ENCODE measurements at places on chromosomes 4 and X. TPM values are rescaled to one million over a fixed set of nuclear protein-coding genes. Genes with fewer than 3 reads are reported as not detected.

Gene UGT2B17
- not detected for total RNA-seq

Gene INTS12
- total RNA-seq, result 9.1 TPM

Gene HS6ST2
- 9.3 TPM for total RNA-seq

GRCh38 chr4:24164054-24164693, 274.3 kb upstream of the PPARGC1A start:
- DNase-seq, result no peak

- no peak for DNase-seq
These were observed 17.7 kb upstream of the SLC7A11 start for GRCh38 chr4:138259824-138260223.

- DNase-seq, result no peak
These were observed 772 bp upstream of the PABPC4L start for GRCh38 chr4:134202166-134202956.

DNA sequence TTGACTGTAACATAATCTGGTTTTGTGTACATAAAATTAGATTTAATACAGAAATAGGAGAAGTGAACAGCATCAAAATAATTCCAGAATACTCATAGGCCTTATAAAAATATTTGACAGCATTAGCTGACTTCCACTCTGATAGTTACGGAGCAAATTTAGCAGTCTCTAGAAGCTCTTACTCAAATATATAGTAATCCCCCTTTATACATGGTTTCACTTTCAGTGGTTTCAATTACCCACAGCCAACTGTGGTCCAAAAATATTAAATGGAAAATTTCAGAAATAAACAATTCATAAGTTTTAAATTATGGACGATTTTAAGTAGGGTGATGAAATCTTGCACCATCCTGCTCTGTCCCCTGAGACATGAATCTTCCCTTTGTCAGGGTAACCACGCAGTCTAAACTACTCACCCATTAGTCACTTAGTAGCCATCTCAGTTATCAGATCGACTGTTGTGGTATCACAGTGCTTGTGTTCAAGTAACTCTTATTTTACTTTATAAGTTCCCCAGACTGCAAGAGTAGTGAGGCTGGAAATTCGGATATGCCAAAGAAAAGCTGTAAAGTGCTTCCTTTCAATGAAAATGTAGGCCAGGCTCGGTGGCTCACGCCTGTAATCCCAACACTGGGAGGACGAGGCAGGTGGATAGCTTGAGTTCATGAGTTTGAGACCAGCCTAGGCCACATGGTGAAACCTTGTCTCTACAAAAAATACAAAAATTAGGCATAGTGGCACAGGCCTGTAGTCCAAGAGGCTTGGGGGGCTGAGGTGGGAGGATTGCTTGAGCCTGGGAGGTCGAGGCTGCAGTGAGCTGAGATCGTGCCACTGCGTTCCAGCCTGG, 17.2 kb upstream of the RTL9 start:
- DNase-seq, result no peak

GRCh38 chrX:67599532-67599931, 55.7 kb downstream of the AR start:
- no peak for DNase-seq

- no peak for DNase-seq
These were observed 25.8 kb downstream of the CRMP1 start for GRCh38 chr4:5866841-5867813.

Data from H7 (cell line).